ENCODE measurements at places on chromosomes 5 and 9.

GRCh38 chr9:4084435-4084818 is 215.4 kb downstream of the GLIS3 start:
- no peak for DNase-seq

DNA sequence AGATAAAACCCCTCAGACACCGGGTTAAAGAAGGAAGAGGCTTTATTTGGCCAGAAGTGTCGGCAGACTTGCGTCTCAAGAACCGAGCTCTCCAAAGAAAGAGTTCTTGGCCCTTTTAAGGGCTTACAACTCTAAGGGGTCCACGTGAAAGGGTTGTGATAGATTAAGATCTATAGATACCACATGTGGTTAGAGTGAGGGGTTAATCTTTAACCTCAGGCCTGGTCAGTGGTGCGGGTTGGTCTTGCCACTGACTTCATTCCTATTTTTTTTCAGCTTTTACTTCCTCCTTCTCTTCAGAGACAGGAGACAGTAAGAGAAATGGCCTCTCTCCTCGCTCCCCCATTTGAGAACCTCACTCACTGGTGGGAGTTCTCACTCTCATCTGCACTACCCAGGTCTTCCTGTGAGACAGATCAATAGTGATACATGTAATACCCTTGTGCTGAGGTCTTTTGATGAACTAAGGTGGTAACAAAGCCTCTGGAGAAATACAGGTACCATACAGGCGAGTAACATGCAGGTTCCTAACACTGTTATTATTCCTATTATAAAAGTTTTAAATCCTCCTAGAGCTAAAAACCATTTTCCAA is 52.4 kb upstream of the COX7C start:
- no peak for DNase-seq

DNA sequence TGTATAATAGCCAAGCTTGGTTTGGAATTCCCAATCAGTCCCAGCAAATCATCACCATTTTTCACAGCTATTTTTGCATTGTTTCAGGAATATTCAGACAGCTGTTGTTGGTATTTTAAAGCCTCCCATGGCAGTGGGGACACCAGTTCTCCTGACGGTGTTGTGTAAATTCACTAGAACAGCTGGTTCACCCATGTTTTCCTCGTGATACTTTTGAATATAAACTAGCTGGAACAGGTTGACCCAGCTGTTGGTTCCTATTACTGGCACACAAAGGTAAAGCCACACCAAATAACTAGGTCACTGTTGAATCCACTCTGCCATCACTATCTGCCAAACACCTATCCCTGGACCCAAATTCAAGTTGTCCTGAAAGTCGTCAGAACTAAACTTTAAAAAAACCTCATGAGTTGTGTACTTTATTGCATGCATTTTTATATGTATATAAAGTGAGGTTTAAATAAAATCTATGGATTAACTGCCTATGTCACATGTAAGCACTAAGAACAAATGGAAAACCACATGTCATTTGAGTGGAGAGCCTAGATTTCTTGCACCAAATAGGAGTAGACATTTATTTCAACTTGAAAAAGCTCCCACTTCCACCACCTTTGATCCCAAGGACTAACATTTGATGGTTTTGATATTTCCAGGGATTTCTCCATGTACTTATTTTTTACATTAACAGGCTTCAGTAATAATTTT is 121.9 kb upstream of the PIK3R1 start:
- DNase-seq, result no peak

DNA sequence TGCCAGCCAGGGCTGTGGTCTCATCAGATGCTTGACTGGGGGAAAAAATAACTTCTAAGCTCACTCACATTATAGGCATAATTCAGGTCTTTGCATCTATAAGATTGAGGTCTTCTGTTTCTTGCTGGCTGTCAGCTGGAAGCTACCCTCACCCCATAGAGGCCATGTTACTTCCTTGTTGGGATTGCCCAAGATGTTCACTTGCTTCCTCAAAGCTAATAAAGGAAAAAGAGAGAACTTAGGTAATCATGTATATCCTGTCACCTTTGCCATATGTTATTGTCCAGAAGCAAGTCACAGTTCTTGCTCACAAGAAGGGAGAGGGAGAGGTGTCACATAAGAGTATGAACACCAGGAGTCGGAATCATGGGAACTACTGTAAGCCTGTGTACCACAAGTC is 38.7 kb upstream of the ANKRD34B start:
- no peak for DNase-seq

DNA sequence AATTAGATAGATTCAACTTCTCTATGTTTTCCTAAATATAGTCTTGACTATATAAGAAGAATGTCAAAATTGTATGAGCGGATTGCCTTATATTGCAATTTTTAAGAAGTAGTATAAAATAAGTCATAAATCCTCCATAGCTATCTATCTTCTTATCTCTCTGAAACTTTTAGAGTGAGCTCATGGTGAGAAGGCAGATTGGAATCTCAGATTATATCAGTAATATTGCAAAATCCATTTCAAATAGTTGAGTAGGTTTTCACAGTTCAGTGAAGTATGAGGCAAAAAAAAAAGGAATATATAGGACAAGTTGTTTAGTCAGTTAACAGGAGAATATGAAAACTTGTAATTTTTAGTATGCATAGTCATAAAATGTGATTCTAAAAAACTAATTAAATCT is 156.4 kb downstream of the FAM174A start:
- DNase-seq, result no peak

- no peak for DNase-seq
Measured at GRCh38 chr9:131174681-131175239, 49.4 kb downstream of the NUP214 start.

DNA sequence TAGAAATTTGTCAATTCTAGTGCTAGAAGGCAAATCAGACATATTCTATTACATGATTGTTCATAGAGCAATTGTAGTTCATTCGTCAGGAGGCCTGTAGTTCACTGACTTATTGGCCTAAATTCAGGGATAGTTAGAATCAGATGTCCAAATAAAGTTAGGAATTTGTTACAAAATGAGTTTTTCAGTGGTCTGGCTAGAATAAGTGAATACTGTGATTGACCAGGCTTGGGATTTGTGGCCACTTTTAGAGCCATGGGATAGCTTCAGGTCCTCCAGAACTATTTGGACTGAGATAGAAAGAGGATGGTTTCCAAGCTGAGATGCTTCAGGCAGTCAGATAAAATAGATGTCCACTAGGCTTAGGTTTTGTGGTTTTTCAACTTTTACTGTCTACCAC is 199.1 kb upstream of the MPDZ start:
- DNase-seq, result no peak

- DNase-seq, result no peak
Measured at GRCh38 chr5:127840198-127840524, 137.0 kb downstream of the CCDC192 start.

- DNase-seq, result no peak
Measured at GRCh38 chr9:124766815-124767554, 4.1 kb downstream of the NR6A1 start.

DNA sequence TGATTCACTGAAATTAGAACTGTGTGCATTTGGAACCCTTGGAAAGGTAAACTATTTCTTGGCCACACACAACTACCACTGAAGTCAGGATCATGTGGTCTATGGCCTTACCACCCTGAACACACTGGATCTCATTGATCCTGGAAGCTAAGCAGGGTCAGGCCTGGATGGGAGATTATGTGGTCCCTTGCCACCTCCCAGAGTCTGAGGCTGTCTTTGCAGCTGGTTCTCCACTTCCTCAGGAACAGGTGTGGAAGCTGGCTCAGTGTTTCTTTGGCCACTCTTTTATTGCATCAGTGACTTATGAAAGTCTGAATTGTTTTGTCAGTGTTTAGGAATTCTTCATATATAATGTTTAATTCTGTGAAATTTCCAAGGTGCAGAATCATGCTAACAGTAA is 89.2 kb downstream of the TEK start:
- no peak for DNase-seq

DNA sequence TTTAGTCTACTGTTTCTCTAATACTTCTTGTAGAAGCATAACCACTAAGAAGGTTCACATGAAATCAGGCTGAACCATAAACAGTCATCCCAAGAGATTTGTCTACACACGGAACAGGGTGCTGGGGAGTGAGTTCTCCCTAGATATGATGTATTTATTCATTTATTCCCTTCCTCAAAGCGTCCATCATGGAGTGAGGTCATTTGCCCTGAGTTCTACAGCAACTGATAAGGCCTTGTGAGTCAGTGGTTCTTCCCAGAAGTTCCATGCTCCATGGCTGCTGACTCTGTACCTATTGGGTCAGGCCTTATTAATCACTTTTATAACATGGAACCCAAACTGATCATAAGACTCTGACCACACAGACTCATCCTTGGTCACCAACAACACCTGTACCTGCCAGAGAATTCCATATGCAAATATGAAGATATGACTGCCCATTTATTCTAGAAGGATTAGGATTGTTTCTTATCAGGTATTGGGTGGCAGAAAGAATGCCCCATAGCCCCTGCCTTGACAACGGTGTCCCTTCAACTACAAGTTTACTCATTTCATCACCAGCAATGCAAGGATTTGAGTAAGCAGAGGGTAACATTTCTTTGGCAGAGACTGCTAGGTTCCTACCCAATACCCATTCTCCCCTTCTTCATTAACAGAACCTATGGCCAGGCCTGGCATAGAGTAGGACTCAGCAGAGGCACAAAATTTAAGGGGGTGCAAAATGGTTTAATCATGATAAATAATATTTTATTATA is 118.1 kb downstream of the LHFPL2 start:
- no peak for DNase-seq

GRCh38 chr5:152329761-152330283 is 75.3 kb downstream of the NMUR2 start:
- DNase-seq, result no peak

- no peak for DNase-seq
Measured at GRCh38 chr5:119300311-119300670, 55.5 kb upstream of the TNFAIP8 start.
